ENCODE measurements at places on chromosomes 5 and 9.

DNA sequence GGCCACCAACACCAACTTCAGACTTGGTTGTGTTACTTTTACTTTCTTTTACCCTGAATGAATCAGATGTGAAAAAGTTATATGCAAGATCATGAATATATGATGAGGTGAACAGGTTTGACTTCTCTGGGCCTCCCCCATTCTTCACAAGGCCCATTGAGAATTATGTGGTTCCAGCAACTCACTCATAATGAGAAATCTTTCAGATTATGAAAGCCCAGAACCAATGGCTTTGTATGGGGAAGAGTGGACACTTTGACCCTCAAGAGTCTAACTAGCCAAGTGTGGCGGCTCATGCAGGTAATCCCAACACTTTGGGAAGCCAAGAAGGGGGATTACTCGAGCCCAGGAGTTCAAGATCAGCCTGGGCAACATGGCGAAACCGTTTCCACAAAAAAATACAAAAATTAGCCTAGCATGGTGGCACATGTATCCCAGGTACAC is 16.1 kb upstream of the LNPEP start:
- DNase-seq = no peak

GRCh38 chr9:117919538-117919937 is 215.3 kb downstream of the TLR4 start:
- no peak for DNase-seq

DNA sequence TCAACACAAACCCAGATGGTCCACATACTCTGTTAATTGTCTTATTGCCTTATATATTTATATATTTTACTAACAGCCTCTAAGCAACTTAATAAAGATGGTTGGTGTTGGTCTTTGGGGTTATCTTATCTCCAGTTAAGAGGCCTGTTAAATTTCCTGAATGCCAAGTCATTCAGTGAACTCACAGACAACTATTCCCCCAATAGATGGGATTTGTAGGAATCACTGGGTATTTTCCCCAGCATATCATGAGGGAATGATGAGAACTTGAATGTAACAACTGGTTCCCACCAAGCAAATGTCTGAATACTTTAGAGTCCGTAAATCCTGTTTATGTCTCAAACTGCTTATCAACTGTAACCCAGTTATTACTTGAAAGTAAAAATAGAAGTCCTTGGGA is 42.7 kb upstream of the RETREG1 start:
- no peak for DNase-seq

GRCh38 chr5:82789095-82789494 is 288.1 kb downstream of the TMEM167A start:
- DNase-seq = no peak

DNA sequence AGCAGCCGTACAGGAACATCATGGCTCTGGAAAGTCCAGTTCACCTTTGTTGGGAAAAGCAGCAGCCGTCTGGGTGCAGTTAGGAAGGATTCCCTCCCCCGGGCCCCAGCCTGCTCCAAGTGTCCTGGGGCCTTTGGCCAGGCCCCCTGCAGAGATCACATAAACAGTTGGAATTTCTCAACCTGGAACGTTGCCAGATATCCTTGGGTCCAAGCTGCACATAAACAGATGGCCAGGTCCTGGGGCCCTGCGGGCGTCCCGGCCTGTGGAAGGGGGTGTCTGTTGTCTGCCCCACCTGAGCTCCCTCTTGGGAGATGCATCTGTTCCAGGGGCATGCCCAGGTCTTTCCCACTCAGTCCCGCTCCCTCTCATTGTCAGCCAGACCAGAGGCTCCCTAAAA is 92.7 kb downstream of the COL5A1 start:
- no peak for DNase-seq

Data from activated CD4-positive, alpha-beta T cell treated with anti-CD3 and anti-CD28 coated beads for 4 hours (primary cell).